Thoracic aorta (tissue), 2 donors: ENCODE measurements at places on chromosomes 7 and 10.

DNA sequence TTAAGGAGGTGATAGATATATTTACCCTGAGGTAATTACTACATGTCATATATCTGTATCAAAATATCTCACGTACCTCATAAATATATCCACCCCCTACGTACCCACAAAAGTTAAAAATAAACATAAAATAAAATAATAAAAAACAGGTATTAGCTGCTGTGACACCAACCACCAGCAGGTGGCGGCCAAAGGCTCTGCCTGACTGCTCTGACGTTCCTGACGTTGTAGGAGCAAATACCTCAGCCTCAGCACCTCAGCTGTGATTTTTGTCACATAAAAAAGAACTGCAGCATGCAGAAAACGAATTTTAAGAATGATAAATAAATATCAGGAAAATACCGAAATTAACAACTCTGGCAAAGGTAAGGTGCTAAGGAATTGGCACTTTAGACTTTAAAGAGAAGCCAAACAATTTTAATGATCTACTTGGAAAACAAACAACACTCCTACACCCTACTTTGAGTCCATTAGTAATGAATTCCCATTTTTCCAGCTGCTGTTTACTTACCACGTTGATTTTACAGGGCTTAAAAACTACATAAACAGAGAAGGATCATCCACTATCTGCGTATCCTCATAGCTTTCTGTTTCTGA is 125.4 kb upstream of the TARP start:
- no peak for DNase-seq

- DNase-seq = no peak
Observed at GRCh38 chr7:108589874-108590273, 20.2 kb downstream of the DNAJB9 start.

- DNase-seq = no peak
Observed at GRCh38 chr7:2855386-2855785, 11.3 kb upstream of the GNA12 start.

- DNase-seq = no peak
Observed at GRCh38 chr7:26492816-26493215, 201.2 kb downstream of the SNX10 start.

GRCh38 chr7:14760730-14761478 is 141.6 kb downstream of the DGKB start:
- no peak for DNase-seq

DNA sequence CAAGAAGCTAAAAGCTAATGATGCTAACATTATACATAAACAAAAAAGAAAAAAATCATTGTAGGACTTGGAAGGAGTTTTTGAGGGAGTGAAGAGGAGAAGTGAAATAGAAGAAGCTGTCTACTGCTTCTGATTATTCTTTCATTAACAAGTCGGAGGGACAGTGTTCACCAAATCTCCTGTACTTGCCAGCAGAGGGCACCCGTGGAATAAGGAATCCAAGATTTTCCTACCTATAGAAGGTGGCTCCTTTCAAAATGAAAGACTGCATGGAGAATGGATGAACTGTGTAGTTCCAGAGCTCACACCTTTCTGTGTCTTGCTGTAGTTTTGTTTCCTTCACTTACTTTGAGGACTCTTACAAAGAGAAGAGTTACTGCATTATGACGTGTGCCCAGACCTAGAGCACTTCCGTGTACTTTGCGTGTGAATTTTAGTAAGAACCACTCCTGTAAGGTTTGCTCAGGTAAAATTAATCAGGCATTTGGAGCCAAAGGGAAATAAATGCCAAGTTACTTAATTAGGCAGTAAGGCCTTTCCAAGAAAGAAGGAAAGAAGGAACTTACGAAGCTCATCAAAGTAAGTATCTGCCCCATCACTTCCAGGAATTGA is 145.1 kb downstream of the SEMA3D start:
- DNase-seq = no peak

DNA sequence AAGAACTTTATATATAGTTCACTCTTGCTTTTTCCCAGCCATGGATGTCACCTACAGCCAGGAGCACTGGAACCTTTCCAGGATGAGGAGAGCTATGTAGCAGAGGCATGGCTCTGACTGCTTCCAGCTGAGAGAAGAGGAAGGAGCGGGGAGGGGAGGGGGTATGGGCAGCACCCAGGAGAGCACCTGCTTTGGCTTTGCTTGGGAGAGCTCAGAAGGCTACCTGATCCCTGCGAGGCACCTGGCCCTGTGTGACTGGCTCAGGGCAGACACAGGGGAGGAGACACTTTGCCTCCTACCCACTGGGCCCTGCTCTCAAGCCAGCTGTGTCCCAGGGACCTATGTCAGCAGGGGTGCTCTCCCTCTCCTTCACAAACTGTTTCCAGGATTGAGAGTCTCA is 67.1 kb downstream of the HK1 start:
- DNase-seq = no peak

- no peak for DNase-seq
Observed at GRCh38 chr10:127405221-127405620, 143.9 kb upstream of the NPS start.

DNA sequence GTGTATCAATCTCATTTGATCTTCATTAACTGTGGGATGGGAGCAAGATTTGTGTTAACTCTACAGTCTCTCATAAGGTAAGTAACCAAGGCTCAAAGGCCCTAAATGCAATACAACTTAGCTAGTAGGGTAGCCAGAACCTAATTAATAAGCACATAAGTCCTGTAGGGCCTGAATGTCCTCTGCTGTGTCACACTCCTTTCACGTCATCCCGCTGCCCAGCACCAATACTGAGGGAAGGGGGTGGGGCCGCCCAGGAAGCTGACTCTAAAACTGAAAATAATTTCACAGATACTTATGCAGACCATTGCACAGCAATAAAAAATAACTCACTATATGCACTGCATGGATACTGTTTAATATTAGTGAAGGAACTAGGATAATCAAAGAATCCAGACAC is 13.7 kb downstream of the CCDC6 start:
- DNase-seq = no peak

DNA sequence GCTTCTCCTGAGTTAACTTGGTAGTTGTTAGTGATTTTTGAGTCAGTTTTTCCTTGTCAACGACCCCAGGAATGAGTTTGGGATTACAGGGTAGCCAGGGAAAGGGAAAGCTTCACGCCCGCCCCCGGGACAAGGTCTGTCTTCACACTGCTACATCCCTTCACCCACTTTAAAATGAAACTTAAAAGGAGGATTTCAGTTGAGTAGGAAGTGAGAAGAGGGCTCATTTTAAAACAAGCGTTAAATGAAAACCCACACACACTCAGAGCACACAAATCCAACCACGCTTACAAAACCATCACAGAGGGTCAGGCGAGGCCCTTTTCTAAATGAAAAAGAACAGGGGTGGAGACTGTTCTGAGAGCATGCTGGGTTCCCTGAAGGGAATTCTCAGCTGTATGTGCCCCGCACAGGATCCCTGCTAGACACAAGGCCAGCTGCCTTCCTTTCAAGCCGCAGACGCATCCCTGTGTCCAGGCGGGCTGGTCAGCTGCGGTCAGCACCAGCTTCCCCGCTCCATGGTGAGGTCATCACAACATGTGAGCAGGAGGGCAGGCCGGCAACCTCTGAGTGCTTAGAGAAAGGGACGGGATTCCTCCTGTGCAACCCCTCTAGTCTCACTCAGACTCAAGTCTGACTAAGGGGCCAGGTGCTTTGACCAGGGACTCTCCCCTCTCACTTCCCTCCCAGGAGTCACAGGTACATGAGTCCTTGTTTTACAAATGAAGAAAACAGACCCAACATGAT is 111.8 kb downstream of the EGFR start:
- DNase-seq = no peak

GRCh38 chr7:35546691-35547429 is 148.1 kb downstream of the HERPUD2 start:
- DNase-seq = no peak

GRCh38 chr7:85595750-85596178 is 408.9 kb upstream of the SEMA3D start:
- DNase-seq = no peak

DNA sequence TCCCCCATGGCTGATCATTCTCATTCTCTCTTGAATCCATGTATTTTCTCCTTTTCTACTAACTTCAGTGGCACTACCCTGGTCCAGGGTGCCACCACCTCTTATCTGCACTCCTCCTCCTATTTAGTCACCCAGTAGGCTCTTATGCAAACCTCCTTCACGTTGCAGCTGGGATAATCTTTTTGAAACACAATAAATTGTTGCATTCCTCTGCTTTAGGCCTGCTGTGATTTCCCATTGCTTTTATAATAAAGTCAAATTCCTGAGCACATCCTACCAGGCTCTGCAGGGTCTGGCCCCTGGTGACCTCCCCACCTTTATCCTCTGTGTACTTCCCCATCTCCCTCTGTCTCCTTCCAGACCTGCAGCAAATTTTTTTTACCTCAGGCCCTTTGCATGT is 112.7 kb upstream of the KIAA1217 start:
- DNase-seq = no peak

GRCh38 chr7:51270965-51271364 is 45.6 kb downstream of the COBL start:
- DNase-seq = no peak

- no peak for DNase-seq
Observed at GRCh38 chr10:17145239-17145638, 15.6 kb upstream of the CUBN start.

DNA sequence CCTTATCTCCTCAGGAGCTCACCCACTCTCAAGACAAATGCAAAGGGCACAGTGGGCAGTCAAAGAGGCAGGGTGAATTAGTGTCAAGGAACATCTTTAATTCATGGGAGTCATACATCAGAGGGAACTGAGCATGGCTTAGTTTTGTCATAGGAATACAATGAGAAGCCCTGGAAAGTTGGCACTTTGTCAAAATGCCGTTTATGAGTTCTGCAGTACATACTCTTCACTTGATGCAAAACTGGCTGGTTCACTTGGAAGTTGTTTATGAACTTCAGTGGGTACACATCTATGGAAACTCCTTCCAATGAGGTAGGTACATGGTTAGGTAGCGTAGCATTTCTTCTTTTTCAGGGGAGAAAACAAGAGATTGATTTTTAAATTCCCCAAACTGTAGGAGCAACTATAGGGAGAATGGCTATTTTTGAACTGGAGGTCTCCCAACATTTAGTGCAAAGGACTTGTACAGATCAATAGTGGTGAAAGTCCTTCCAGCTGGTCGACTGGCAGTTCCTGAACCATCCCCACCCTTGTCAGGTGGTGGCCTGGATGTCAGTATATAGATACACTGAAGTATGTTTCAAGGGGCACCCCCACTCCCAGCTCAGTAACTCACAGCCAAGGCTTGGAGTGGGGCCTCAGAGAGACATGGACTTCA is 580.5 kb downstream of the REEP3 start:
- DNase-seq = no peak

DNA sequence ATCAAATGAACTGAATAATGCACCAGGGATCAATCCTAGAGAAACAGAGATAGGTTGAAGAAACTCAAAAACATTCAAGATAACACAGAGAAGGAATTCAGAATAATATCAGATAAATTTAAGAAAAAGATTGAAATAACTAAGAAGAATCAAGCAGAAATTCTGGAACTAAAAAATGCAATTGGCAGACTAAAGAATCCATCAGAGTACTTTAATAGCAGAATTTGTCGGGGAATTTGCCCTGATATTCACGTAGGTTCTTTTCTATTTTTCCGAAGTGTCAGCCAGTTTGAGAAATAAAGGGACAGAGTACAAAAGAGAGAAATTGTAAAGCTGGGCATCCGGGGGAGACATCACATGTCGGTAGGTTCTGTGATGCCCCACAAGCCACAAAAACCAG is 9.4 kb upstream of the IMMP2L start:
- DNase-seq = no peak

DNA sequence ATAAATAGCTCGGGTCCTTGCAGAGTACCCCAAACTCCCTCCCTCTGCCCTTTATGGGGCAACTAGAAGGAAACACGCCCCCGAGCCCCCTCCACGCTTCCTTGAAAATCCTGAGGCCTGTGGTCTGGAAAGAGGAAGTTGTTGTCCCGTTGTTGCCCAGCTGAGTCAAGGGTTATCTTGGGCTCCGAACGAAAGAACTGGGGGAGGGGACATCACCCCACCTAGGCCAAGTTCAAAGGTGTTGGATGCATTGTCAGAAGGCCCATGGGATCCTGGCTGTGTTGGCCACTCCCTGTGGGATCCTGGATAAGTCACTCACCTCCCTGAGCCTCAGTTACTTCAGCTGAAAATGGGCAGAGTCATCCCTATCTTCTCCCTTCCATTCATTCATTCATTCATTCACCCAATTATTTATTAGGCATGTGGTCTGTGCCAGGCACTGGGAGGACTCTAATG is at the start of gene CCL24:
Gene CCL24, minus strand, starts transcription at position 26 of the 456 bp plus-strand sequence. CDS start 91 bp downstream, outside the sequence.
- no peak for DNase-seq

DNA sequence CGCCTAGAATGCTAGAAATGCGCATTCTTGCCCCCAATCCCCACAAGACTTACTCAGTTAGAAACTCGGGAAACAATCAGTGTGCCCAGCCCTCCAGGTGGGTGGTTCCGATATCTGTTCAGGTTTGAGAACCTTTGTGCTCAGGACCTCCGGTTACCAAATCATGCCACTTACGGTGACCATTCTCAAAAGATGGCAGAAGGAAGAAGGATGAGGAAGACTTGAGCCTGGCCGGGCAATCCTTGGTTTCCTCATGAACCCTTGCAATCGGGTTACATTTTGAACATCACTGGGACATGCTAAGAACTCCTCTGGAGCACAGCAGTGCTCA is 52.1 kb downstream of the RBM17 start:
- DNase-seq = no peak

DNA sequence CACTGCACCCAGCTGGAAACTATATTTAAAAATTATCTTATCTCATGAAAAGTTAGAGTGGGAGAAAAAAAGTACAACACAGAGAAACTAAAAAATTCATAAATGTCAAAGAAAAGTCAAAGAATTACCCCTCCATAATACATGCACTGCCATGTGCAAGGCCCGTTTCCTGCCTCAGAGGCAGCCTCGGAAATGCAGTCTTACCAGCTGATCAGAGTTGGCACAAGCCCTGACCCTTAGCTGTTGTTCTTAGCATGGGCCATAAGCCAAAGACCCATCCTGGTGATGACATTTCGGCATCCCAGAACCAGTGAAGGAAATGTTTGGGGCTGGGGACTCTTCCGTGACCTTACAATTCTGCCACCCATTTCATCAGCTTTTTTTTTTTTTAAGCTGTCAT is 21.6 kb downstream of the RBM48 start:
- DNase-seq = no peak

DNA sequence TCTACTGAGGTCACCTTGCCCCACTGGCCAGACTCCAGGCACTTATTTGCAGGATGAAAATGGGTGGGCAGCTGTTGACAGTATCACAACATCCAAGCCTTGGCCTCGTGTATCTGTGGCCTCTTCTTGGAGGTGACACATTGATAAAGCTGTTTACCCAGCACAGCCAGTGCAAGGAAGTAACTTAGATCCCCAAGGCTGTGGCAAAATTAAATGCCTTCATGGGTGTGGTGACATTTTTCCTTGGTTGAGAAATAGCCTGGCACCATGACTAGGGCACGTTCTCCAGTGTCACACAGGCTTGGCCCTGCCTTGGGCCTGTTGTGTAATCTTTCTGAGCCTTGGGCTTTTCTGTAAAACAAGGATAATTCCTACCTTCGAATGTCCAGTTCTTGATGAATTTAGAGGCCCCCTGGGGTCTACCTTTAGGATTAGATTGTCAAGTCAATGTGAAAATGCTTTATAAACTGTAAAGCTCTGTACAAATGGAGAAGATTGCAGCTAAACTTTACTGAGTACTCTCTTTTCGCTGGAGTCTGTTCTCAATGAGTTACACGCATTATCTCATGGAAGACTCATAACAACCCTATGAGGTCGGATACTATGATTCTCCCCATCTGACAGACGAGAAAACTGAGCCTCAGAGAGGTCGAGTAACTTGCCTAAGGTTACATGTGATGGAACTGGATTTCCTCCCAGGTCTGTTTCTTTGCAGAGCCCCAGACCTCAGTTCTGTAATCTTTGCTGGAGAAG is 46.7 kb upstream of the LOXL4 start:
- DNase-seq = no peak
